ENCODE measurements at places on chromosomes 12 and 14.

- DNase-seq: no peak
Observed at GRCh38 chr12:25124493-25124892, 70.5 kb downstream of the DNAI7 start.

- DNase-seq: peak; percentile 50
Observed at GRCh38 chr12:27733052-27733656, 22.5 kb downstream of the MRPS35 start.

DNA sequence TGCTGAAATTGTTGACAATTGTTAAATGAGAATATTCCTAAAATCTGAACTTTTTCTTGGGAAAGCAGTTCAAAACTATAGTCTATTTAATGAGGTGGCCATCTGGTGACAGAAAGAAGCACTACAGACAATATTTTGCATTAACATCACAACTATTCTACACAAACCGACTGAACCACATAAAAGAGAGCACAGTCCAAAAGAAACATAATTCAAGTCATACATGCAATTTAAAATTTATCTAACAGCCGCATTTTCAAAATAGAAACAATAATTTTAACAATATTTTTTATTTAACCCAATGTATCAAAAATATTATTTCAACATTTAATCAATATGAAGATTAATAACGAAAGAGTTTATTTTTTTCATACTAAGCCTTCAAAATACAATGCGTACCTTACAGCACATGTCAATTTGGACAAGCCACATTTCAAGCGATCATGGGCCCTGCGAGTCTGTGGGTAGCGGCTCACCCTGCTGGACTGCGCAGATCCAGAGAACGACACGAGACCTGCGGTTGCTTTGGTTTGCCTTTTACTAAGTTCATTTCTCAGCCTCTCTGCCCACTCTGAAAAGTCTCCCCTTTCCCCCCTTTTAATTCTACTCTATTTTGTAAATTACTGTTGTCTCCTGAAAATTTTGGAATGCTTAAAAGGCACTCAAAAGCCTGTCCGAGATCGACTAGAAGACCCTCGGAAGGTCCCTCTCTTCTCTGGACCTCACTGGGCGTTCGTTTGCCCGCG lies 947 bp upstream of the LRRC9 start:
- DNase-seq: peak; percentile 44

- DNase-seq: no peak
Observed at GRCh38 chr14:88765130-88765529, 27.6 kb downstream of the EML5 start.

DNA sequence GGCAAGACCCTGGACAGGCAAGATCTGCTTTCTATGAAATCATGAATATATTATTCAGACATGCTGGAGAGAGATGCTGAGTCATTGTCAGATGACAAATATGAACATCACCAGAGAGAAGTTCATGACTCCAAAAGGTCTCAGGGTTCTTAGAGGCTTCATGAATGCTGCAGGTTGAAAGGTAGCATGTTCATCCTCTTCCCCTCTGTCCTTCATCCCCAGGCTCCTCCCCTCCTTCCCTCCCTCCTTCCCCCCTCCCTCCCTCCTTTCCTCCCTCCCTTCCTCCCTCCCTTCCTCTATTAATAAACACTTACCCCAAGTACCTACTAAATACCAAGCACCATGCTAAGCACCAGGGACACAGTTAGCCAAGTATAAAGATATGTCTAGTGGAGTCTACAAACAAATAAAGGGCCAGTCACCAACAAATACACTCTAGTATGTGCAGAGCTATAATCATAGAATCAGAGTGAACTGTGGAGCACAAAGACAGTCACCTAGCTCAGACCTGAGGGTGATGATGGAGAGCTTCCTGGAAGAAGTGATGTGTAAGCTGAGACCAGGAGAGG lies 46.2 kb downstream of the RPH3A start:
- DNase-seq: no peak

- peak; percentile 60 for DNase-seq
Observed at GRCh38 chr14:20415782-20416206, 2.5 kb upstream of the TEP1 start.

DNA sequence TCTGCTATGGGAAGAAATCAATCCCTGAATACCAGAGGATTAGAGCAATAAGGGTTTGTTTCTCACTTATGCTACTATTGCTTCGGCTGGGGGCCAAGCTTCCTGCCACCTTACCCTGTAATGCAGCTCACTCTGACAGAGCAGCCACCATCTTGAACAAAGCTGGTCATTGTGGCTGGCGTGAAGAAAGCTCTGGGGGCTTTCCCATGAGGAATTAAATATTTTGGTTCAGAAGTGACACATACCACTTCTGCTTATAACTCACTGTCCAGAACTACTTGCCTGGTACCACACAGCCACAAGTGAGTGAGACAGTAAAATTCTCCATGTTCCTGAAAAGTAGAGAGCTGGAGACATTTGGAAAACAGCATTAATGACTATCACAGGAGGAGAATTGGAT lies 82.6 kb downstream of the GALNT8 start:
- no peak for DNase-seq

GRCh38 chr12:51186465-51187085 lies 13.6 kb upstream of the TFCP2 start:
- DNase-seq: no peak

- peak; percentile 45 for DNase-seq
Observed at GRCh38 chr12:122452701-122453285, 30.3 kb upstream of the CLIP1 start.

- no peak for DNase-seq
Observed at GRCh38 chr14:92649934-92650545, 98.4 kb downstream of the LGMN start.

GRCh38 chr12:31474751-31475150 lies 116.2 kb downstream of the DENND5B start:
- DNase-seq: no peak

- DNase-seq: no peak
Observed at GRCh38 chr14:40909906-40910305, 696.8 kb upstream of the LRFN5 start.

DNA sequence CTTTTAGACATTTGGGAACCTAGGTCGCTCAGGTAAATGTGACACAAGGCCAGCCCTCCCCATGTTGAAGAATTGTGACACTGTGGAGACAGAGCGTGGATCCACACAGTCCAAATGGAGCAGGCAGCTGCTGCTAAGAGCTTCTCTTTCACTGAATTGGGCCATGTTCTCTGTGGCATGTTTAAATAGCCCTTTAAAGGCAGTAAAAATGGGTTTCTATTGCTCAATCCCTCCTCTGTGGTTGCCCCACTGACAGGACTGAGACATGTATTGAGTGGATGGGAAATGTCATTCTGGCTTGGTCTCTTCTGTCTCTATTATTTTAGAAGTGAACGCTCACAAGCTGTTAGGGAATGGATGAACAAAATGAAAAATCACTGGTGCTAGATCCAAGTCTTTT lies 84.0 kb upstream of the PRICKLE1 start:
- DNase-seq: no peak

GRCh38 chr14:104523546-104523935 lies 56.0 kb upstream of the C14orf180 start:
- no peak for DNase-seq

DNA sequence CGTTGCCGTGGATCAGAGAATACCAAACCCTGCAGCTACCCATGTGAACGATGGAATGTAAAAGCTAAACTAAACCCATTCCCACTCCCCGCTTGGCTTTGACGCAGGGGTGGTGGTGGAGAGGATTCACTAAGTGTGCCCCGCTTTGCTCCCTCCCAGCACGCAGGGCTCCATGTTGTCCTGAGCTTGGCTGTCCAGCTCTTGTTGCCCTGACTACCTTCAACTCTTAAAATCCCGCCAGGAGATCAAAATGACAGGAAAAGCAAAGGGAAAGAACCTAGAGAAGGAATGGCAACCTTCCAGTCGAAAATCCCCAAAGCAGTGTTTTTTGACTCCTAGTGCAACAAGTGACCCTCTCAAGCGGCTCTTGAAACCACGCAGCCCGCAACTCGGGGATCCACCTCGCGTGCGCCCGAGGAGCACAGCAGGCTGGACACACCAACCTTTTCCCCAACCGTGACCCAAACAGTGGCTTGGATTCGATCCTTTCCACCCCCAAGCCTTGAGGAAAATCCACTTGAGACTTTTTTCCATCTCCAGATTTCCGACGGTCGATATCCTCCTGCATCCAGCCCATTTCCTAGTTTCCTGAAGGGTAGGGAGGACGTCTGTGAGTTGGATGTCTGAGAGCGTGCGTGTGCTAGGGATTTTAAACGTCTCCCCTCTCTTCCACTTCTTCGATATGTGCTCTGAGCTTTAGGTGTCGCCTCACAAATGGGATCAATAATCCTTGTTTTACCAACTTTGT lies 1.4 kb downstream of the SYT10 start:
- DNase-seq: no peak

- DNase-seq: no peak
Observed at GRCh38 chr14:97293659-97294058, 496.5 kb downstream of the VRK1 start.

- no peak for DNase-seq
Observed at GRCh38 chr14:71242237-71242748, 335.0 kb downstream of the PCNX1 start.

- no peak for DNase-seq
Observed at GRCh38 chr12:93108985-93109384, 179.9 kb upstream of the EEA1 start.

DNA sequence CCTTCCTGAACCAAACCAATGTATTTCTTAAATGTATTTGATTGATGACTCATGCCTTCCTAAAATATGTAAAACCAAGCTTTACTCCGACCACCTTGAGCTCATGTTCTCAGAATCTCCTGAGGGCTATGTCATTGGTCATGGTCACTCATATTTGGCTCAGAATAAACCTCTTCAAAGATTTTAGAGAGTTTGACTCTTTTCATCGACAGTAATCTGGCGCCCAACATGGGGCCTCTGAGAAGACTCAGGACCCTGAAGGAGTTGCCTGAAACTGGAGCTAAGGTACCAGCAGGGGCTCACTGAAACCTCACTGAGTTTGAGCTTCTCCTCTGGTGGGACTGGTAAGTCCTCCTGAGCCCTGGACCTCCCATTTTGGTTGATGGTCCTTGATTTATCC lies 17.2 kb upstream of the PSMC1 start:
- DNase-seq: no peak
